NK-92 treated with Interleukin-12 subunit alpha and Interleukin-12 subunit beta, amount 100 ng/mL, for 24 hours (cell line): ENCODE measurements at places on chromosomes 5 and 9.

- no peak for DNase-seq
These were observed 1.8 kb upstream of the DCANP1 start for GRCh38 chr5:135448791-135449507.

DNA sequence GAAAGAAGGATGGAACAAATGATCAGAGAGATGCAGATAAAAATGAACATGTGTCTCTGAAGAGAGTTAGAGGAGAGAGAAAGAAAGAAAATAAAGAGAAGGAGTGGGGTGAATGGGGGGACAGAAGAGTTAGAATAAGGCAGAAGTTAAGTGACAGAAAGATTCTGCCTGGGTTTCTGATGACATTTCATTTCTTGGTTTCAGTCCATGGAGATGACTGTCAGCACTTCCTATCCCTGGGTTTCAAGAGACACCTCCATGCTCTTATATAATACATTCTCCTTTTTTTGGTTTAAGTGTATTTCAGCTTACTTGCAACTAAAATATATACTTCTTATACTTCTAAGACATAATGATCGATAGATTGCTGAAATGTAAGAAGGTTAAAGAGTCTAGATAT, 213.0 kb upstream of the IL12B start:
- no peak for DNase-seq

DNA sequence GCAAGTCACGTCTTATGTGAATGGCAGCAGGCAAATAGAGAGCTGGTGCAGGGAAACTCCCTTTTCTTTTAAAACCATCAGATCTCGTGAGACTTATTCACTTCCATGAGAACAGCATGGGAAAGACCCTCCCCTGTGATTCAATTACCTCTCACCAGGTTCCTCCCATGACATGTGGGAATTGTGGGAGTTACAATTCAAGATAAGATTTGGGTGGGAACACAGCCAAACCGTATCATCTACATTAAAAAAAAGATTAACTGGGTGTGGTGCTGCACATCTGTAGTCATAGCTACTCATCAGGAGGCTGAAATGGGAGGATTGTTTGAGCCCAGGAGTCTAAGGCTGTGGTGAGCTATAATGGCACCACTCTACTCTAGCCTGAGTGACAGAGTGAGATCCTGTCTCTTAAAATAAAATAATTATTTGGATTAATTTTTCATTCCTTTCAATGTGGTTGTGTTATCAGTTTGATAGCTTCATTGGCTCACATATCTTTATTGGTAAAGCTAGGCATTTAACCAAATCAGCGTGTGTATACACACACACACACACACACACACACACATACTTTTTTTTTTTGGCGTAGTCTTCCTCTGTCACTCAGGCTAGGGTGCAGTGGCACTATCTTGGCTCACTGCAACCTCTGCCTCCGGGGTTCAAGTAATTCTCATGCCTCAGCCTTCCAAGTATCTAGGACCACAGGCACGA, 21.8 kb downstream of the DENND4C start:
- DNase-seq: no peak

DNA sequence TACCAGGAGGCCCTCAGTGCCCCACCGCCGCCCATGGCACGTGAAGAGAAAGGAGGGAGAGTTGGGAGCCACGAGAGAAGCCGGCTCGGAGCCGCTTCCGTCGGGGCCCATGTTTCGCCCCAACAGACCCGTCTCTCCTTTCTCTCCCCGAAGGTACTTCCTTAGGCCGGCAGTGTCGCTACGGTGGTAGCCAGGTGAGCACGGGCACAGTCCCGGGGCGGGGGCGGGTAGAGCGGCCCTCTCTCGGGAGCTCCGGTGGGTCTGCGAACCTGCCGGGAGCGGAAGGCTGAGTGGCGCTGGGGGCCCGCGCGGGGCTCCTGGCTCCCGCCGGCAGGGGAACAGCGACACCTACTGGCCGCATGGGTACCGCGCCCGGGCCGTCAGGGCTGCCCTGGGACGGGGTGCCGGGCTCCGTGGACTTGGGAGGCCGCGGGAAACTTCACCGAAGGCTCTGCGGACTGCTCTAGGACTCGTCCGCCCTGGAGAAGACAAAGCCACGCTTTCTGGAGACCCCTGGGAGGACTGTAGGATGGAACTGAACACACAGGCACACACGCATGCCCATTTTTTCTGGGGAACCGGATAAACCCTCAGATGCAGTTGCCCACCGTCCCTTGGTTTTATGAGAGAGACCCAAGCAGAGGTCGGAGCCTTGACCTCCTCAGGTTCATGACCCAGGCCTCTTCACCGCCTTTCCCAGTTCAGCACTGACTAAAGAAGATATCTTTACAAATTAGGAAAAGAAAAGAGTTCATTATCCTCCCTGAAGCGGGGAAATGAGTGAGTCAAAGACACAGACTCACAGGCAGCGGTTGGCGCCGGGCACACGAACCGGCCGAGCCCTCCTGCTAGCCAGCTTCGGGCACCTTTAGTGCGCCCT, 202.5 kb downstream of the MEF2C start:
- DNase-seq: peak; percentile 31
